ENCODE measurements at places on chromosomes 5 and 9. TPM values are rescaled to one million over a fixed set of nuclear protein-coding genes. Genes with fewer than 3 reads are reported as not detected.
A peak's percentile ranks its signal among the peaks of the same experiment; 100 is the strongest.

GRCh38 chr5:151691706-151692105 is 5.0 kb upstream of the SPARC start:
- DNase-seq = no peak

DNA sequence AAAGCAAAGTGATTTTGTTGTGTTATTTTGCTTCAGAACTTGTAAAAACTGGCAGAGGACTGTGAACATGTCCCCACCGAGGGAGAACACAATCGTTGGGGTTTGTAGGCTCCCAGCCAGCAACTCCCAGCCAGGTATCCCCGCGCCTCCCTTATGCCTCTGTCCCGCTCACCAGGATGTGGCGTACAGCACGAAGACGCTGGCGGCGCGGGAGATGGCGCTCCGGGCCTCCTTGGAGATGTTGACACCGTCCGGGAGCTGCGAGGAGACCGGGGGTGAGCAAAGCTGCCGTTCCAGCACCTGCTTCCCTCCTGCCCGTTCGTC is 630 bp downstream of the POLE3 start:
- no peak for DNase-seq

DNA sequence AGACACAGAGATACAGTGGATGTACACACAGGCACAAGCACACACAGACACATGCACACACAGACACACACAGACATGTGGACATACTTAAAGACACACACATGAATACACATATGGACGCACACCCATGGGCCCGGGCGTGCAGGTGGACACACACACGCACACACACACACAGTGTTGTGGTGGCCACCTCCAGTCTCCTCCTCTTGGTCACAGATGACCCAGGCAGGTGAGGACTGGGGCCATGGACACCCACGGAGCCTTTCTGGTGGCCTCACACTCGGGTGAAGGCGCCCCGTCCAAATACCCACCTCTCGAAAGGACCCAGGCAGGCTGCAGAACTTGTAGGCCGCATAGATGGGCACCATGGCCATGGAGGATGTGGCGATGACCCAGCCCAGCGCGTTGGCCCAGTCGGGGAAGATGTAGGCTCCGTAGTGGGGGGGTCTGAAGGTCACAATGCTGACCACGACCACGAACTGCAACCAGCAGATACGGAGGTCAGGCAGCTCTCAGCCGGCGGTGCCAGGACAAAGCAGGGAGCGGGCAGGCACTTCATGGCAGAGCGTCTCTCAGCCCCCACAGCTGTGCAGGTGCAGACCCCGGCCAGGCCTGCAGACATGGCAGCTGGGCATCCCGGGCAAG is 42.5 kb downstream of the SLC6A3 start:
- no peak for DNase-seq

DNA sequence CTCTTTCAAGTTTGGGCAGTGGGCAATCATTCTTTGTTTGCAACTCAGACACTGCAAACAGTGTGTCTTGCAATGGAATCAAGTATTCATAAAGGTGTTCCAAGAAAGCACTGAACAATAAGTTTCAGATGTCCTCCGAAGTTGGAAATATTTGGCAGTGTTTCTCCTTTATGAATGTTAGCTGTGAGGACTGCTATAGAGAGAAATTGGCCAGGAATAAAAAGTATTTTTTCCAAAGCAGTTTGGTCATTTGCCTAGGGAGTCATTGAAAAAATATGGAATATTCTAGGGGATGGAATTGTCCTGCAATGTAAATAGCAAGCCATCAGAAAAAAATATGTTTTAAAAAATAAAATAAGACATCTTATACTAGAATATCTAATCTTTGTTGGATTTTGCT is 688.6 kb upstream of the SEMA6A start:
- DNase-seq = no peak

DNA sequence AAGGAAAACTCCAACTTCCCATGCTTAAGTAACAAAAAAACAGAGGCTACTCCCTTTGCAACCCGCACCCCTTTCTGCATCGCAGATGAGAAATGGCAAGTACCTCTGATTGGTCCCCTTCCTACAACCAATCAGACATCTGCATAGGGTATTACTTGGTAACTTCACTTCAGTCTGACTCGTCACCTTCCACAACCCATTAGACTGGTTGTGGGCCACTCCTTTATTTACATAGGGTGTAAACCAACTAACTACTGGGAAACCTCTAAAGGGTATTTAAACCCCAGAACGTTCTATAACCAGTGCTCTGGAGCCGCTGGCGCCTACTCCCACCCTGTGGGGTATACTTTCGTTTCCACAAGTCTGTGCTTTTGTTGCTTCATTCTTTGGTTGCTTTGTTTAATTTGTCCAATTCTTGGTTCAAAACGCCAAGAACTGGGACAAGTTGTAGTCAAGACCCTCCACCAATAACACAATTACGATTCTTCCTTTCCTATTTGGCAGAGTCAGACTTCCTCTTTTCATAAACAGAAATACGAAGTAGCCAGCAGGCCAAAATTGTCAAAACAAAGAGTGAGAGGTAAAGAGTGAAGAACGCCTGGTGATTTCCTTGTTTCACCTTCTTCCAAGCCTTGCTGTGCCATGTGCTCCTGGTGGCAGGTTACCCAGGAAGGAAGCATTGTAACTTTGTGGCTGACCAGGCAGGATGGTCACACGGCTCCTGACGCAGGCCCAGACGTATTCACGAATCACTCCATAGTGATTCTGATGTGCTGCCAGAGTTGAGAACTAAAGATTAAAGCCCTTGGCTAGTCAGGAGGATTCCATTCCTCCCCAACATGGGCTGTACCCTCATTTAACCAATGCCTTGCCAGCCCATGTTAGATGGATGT is 477.4 kb downstream of the ARHGEF28 start:
- DNase-seq = no peak

DNA sequence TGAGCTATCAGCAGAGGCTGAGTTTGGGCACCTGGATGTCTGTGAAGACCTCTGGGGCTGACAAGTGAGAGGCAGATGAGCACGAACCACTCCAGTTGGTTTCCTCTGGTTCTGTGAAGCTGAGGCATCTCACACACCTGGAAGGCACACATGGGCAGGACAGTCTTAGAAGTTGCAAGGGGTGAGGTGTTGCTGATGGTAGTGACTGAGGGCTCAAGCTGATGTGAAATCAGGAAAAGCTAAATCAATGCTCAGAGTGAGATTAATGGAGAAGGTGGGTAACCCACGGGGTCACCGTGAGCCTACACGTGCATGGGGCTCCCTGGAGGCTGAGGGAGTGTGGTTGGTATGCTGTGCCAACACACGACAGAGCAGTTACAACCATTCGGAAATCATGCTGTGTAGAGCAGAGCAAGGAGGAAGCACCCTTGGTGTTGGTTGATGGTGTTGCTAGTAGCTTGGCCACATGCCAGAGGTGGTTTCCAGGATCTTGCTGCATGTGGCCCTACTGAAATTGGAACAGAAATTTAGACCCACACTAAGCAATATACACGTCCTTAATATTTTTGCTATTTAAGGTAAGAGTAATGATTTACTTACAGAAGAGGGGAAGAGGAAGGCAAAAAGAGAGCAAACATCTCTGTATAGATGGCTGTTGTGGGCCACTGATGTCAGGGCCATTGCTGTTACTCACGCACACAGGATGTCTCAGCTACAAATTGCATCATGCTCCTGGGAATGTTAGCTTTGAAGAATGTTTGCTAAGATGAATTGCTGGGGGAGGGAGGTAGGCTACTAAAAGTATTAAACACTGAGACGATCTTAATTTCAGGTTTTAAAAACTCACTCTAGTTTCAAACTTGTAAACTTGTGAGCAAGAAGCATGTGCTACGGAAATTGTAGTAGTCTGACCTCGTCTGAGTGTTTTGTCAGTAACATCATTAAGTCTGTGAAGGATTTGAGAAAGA is 170.5 kb downstream of the ARHGEF28 start:
- no peak for DNase-seq

DNA sequence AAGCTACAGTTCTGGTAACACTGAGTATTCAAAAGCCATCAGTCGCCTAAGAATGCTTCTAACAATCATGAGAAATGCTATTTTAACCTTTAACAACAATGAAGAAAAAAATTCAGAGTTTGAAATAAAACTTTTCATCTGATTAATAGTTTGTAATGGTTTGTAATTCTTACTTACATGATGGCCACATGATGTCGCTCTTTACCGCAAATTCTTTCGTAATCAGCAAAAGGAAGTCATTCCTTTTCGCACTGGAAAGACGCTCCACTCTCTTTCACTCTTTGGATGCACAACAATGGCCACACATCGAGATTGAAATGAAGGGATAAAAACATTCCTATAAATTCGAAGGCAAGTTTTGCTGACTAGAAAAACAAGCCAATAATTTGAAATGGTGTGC is at the start of gene PCDHA7:
TSS of gene PCDHA7 (plus strand) at position 277 of the 400 bp plus-strand sequence. CDS start at position 392, 115 bp downstream.
- DNase-seq = peak; percentile 32

GRIN1 gene
- 81.8 TPM for polyA plus RNA-seq

LECT2 gene
- not detected for polyA plus RNA-seq

Measured in brain (organoid and tissue), 16 donors.